Activated naive CD8-positive, alpha-beta T cell treated with anti-CD3 and anti-CD28 coated beads for 36 hours (primary cell): ENCODE measurements at places on chromosomes 5 and 9. TPM values are rescaled to one million over a fixed set of nuclear protein-coding genes. Genes with fewer than 3 reads are reported as not detected.

CYSRT1 gene
- 0.32 TPM for total RNA-seq

CHSY3 gene
- not detected for total RNA-seq

QRFP gene
- not detected for total RNA-seq

DNA sequence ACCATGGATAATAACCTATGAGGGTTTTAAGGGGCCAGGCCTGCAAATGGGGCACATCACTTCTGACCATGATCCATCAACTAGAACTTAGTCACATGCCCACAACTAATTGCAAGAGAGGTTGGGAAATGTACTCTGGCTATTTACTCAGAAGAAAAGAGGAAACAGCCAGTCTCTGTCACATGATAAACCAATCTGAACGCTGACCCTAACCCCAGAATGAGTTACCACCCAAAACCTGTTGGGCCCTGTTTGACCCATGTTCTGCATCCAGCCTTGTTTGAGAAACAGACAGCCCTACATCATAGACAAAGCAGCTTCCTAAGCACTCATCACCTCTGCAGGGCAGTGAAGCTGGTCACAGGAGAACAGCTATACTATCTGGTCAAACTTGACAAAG is 5.8 kb downstream of the MACROH2A1 start:
- no peak for DNase-seq

DNA sequence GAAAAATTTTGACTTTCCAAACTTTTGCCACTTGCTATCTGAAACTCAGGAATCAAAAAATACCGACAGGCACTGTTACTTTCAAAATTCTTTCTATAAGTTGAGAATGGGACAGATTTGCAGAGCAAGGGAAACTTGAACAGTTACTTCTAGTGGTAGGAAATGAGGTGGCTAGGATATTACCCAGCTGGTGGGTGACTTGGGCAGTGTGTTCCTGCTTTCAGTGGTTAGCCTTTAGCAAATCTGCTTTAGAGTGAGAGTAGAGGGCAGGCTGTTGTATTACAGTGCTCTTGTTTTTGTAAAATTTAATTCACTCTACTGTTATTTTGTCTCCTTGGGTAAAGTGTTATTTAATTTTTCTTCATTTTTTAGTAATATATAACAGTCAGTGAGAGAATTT is 40.2 kb upstream of the ROPN1L start:
- DNase-seq = no peak

- DNase-seq = no peak
Observed at GRCh38 chr9:6692881-6693361, 47.4 kb upstream of the GLDC start.

DNA sequence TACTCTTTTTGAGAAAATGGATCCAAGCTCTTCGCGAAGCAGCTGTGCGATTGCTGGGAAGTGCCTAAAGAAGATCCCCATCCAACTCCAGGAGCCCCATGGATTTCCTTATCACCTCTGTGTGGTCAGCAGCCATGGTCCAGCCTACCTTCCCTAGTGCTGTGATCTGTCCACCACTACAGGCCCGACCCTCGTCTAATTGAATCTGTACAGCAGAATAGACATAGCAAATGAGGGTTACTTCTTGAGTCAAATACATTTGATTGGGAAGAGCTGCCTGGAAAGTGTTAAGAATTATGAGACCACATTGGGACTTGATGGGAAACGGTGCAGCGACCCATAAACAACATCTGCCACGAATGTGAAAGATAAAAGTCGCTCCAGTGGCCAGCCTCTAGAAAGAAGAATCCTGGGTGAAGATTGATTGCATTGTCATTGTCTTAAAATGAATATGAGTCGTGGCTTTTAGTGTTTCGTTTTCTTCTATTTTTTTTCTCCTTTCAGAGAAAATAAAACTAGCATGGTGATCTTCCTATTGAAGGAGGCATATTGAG is 118.4 kb downstream of the PAM start:
- no peak for DNase-seq

DNA sequence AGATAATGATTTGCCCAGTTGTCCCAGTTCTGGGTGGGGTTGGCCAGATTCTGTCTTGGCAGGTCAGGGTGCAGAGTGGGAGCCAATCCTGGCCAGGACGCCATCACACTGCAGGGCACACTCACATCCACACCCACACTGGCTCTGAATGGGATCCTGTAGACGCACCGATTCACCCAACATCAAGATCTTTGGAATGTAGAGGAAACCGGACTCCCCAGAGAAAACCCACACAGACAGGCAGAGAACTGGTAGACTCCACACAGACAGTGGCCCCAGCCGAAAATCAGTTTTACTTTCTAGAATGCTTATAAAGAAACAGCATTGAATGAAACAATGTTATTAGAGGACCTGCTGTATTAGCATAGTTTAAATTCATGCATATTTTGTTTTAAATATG is 343.1 kb upstream of the DAB2 start:
- DNase-seq = no peak

DNA sequence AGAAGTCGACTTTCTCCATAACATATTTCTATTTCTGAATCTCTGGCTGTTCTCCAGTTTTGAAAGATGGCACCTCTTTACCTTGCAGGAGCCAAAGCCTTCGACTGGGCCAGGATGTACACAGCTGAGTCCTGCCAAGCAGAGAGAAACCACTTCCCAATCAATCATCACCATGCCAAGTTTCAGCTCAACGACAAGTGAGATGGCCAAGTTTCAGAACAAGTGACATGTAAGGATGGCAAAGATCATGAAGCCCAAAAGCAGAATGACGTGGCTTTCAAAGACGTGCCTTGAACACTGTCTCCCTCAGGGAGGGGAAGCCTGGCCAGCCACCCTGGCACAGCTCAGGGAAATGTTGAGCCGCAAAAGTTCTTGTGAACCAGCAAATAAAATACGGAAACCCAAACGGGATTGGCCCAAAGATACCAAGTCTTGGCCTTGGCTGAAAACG is 17.7 kb downstream of the STK10 start:
- no peak for DNase-seq

GRCh38 chr9:36116593-36116992 is 19.9 kb upstream of the GLIPR2 start:
- DNase-seq = no peak

DNA sequence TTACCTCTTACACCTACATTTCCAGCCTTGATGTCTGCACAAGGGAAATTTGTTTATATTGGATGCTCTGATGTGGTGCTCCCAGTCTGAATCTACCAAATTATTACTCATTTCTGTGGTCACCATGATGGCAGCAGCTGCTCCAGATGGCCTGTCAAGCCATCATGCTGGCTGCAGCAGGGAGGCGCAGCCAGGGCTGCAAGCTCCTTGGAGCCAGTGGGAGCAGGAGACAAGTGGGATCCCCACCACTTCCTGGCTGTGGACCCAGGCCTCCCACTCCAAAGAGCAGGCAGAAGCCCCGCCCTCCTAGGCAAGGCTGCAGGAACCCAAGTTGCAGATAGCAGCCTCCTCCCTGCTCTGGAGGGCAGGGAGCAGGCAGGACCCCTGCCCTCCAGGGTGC is 241.1 kb upstream of the ATP10B start:
- no peak for DNase-seq
